Ascending aorta (tissue), 2 donors: ENCODE measurements at places on chromosomes 11 and 22. TPM values are rescaled to one million over a fixed set of nuclear protein-coding genes. Genes with fewer than 3 reads are reported as not detected.

DNA sequence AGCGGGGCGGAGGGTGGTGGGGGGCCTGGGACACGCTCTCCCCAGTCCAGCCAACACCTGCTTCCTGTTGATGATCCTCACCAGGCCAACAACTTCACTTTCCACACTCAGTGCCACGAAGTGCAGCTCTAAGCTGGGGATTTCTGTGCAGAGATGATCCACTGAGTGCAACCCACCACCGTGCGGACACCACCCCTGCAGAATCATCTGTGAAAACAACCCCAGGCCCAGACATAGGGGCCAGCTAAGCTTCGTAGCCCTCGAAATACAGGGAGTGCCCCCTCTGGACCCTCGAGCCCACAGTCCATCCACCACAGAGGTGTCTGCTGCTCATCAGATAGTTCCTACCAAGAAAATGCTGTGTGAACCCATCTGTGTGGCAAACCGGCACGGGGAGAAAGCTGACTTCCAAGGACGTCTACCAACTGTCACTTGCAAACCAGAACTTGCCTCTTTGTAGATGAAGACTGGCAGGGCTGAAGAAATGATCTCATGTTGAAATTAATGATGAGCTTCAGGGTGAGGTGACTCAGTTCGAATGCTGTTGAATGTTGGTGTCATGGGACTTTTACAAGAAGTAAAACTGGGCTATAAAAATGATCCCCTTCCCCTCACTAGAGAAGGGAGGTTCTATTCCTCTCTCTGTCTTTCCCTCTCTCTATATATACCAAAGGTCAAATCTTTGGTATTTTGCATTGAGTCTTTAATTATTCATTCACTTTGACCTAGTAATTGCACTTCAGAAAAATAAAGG lies 73.4 kb downstream of the MYEOV start:
- no peak overlapping the region for H3K4me3 ChIP-seq
- no peak overlapping the region for H3K27ac ChIP-seq
- no peaks in the 10 kb centered on the region for H3K36me3 ChIP-seq
- H3K27me3 ChIP-seq, result no peaks in the 10 kb centered on the region
- no peaks in the 10 kb centered on the region for H3K4me1 ChIP-seq
- no peak for DNase-seq

DNA sequence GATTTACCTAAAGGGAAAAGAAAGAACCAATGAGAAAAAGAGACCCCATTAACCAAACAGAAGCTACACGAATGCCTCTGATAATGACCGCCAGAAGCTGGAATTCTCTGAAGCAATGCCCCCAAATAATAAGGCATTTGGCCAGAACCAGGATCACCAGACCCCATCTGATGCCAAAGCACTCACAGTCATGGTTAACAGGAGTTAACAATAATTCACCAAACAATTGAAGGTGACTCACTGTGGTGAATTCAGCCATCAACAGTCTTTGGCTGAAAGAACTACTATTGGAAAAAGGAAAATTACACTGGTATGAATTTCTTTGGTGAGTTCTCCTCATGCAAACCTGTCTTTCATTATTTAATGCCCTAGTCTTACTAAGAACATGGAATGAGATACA lies 21.9 kb upstream of the NFRKB start:
- peaks cover 19% of the 10 kb centered on the region for H3K36me3 ChIP-seq
- no peak overlapping the region for H3K27ac ChIP-seq
- H3K4me1 ChIP-seq, result no peaks in the 10 kb centered on the region
- H3K4me3 ChIP-seq, result no peak overlapping the region
- no peak for DNase-seq
- H3K27me3 ChIP-seq, result no peaks in the 10 kb centered on the region

The VWA5A gene
- total RNA-seq, result 7.6 TPM

The CSF2RB gene
- total RNA-seq, result 6.0 TPM

The CHRNA10 gene
- not detected for total RNA-seq

GRCh38 chr22:27892064-27892463 lies 27.0 kb downstream of the PITPNB start:
- peak overlapping the region; percentile 81 for H3K27ac ChIP-seq
- no peak for DNase-seq
- peak overlapping the region; percentile 18 for H3K4me3 ChIP-seq
- peaks cover under 1% of the 10 kb centered on the region for H3K4me1 ChIP-seq
- H3K27me3 ChIP-seq, result no peaks in the 10 kb centered on the region

DNA sequence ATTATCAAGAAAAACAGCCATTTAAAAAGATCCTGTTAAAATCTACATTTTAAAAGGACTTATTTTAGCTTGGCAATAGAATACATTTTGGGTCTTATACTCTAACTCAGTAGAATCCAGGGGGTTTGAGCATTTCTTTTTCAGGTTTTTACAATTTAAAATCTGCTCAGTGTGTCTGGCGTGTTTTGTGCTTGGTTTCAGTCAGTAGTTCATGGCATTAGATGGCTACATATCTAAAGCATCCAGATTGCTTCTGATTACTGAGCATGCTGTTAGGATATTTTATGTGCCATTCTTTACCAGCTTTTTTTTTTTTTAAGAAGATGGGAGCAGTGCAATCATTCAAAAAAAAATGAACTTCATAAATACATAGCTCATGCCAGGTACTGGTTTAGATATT lies 566.1 kb upstream of the LARGE1 start:
- no peaks in the 10 kb centered on the region for H3K27me3 ChIP-seq
- H3K4me1 ChIP-seq, result no peaks in the 10 kb centered on the region
- no peaks in the 10 kb centered on the region for H3K36me3 ChIP-seq
- no peak overlapping the region for H3K27ac ChIP-seq
- DNase-seq, result no peak

The MRPL17 gene
- total RNA-seq, result 12.9 TPM

GRCh38 chr11:28536504-28537267 lies 428.5 kb downstream of the METTL15 start:
- no peak overlapping the region for H3K27ac ChIP-seq
- H3K4me1 ChIP-seq, result no peaks in the 10 kb centered on the region
- H3K4me3 ChIP-seq, result no peak overlapping the region
- H3K27me3 ChIP-seq, result no peaks in the 10 kb centered on the region

DNA sequence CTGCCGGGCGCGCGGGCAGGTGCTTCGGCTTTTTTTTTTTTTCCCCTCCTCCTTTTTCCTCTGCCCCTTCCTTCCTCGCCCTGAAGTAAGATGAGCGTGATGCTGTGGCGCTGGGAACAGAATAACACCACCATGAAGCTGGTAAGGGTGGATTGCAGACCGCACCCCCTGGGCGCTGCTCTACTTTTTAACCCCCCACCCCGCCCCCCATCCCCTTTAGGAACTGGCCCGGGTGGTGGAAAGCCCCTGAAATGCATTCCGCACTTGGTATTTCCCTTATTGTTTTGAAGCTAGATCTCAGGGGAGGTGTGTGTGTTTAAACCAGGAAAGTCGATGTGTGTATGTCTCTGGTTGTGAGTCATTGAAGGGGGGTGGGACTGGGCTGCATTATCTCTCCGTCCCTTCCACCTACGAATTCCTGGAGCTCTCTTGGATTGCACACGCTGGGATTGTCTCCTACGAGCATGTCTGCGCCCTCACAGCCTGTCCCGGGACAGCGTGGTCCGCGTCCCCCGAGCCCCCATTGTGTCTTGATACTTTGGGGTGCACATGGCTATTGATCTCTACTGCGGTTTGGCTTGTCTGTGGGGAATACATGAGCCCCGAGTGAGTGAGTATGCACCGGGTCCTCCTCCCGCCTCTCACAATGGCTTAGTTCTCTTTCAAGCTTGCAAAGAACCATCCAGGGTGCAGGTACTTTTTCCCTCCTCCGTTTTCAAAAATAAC lies 64.9 kb downstream of the NAV2 start:
- H3K36me3 ChIP-seq, result peaks cover 3% of the 10 kb centered on the region
- H3K27me3 ChIP-seq, result no peaks in the 10 kb centered on the region
- peaks cover 21% of the 10 kb centered on the region for H3K4me1 ChIP-seq
- DNase-seq, result no peak
- H3K4me3 ChIP-seq, result peak overlapping the region; percentile 52

The NOX4 gene
- total RNA-seq, result 125 TPM

- H3K4me3 ChIP-seq, result peak overlapping the region; percentile 65
- no peaks in the 10 kb centered on the region for H3K27me3 ChIP-seq
- H3K36me3 ChIP-seq, result no peaks in the 10 kb centered on the region
- DNase-seq, result peak; percentile 75
These were observed 509 bp upstream of the PRRG4 start for GRCh38 chr11:32829157-32829679.

DNA sequence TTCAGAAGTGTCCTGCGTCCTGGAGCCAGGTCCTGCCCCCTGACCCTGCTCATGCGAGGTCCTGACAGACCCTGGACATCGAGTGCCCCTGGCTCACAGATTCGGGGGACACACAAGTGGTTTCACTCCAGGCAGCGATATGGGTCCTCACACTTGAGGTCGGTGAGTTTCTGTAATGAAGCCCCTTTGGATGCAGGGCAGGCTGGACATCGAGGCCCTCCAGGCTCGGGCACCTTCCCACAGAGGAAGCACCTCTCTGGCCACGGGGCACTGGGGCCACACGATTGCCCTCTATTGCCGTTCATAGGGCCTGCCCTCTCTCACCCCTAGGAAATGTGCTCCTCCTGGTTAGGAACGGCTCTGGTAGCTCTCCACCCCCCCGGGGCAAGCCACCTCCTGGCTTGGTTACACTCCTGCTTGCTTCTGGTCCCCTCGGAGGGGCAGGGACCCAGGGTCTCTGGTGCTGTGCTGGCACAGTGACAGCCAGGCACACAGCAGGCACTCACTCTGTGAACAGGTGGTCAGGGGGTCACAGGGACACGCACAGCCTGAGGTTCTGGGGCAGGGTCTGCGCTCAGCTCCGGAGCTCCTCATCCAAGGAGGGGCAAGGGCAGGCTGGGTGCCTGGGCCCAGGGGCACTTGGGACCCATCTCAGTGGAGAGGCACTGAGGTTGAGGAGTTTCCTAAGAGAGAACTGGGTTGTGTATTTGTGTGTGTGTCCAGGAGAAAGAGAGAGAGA lies 907.7 kb downstream of the BRD1 start:
- H3K4me1 ChIP-seq, result no peaks in the 10 kb centered on the region
- H3K27ac ChIP-seq, result no peak overlapping the region
- no peaks in the 10 kb centered on the region for H3K27me3 ChIP-seq
- no peak overlapping the region for H3K4me3 ChIP-seq
- no peak for DNase-seq

- DNase-seq, result no peak
- H3K27me3 ChIP-seq, result no peaks in the 10 kb centered on the region
- H3K4me1 ChIP-seq, result no peaks in the 10 kb centered on the region
These were observed 313.0 kb downstream of the BRD1 start for GRCh38 chr22:49514641-49515040.

DNA sequence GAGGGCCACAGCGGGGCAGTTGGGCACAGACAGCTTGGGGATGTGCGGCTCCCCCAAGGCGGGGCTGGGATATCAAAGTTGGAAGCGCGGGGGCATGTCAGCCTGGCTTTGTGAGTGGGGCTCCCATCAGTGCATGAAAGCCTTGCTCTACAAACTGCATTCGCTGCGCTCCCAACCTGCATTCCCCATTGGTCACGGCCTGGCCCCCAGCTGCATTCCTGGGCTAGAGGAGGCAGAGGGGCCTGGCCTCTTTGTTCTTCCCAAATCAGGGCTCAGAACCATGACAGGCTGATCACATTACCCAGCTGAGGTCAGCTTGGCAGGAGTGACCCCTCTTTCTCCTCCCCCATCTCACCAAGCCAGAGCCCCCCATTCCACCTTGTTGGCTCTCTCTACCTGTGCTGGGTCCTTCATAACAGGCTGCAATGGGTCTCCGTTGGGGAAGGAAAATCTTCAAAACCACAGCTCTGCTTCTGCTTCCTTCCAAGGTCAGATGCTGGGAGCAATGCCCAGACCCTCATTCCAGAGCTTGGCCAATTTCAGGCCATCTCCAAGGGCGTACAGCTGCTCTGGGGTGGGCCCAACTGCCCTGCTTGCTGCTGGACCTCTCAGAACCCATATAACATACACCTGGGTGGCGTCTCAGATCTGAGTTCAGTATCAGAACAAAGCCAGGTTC lies 38.7 kb upstream of the CDON start:
- H3K4me1 ChIP-seq, result no peaks in the 10 kb centered on the region
- no peaks in the 10 kb centered on the region for H3K27me3 ChIP-seq
- no peak overlapping the region for H3K27ac ChIP-seq
- H3K36me3 ChIP-seq, result no peaks in the 10 kb centered on the region
- H3K4me3 ChIP-seq, result no peak overlapping the region
- no peak for DNase-seq

The TRIOBP gene
- 253 TPM for total RNA-seq

DNA sequence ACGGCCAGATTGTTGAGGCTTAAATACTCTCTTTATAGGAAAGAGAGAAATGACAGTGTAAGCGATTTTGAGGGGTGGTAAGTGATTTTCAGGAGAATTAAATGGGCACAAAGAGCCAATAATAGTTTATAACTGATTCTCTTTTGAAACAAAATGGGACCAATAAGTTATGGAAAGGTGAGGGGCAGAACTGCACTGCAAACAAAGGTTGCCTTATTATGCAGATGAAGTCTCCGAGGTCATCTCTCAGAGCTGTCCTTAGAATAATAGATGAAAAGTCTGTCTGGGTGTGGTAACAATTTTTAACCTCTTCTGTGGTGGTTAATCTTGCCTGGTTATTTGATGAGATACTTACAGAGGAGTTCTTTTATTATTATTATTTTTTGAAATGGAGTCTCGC lies 14.7 kb upstream of the CRTAM start:
- no peak for DNase-seq
- H3K27ac ChIP-seq, result no peak overlapping the region
- no peaks in the 10 kb centered on the region for H3K36me3 ChIP-seq
- no peaks in the 10 kb centered on the region for H3K27me3 ChIP-seq
- H3K4me1 ChIP-seq, result no peaks in the 10 kb centered on the region
- H3K4me3 ChIP-seq, result no peak overlapping the region

DNA sequence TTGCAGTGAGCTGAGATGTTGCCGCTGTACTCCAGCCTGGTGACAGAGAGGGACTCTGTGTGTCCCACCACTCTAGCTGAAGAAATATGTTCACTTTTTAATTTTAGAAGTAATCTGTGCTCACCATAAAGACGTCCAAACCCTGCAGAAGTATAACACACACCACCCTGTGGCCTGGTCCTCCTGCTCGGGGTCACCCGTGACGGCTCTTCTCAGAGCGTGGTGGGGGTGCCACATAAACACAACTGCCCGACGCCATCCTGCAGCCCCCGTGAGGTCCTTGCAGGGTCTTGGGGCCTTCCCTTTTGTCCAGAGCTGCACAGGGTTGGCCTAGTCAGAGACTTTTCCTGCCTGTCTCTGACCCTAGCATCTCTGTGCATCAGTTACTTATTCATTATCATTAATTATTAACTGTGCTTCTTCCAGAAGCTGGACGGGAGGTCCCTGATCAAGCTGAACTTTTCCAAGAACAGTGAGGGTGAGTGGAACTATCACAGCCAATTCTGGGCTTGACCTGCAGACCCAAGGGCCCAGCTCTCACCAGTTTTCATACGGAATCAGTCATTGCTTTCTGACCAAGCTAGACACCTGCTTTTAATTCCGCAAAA lies 8.9 kb downstream of the PPIL2 start:
- peaks cover 70% of the 10 kb centered on the region for H3K36me3 ChIP-seq
- H3K27me3 ChIP-seq, result no peaks in the 10 kb centered on the region
- no peak overlapping the region for H3K4me3 ChIP-seq
- H3K27ac ChIP-seq, result no peak overlapping the region

GRCh38 chr11:47523490-47524225 lies 29.3 kb downstream of the CELF1 start:
- no peaks in the 10 kb centered on the region for H3K27me3 ChIP-seq
- H3K36me3 ChIP-seq, result no peaks in the 10 kb centered on the region
- H3K4me1 ChIP-seq, result peaks cover 7% of the 10 kb centered on the region
- H3K27ac ChIP-seq, result peak overlapping the region; percentile 62
- peak; percentile 72 for DNase-seq

GRCh38 chr11:113967361-113967760 lies 7.5 kb upstream of the HTR3A start:
- DNase-seq, result no peak
- H3K27me3 ChIP-seq, result no peaks in the 10 kb centered on the region
- H3K4me3 ChIP-seq, result no peak overlapping the region
- H3K36me3 ChIP-seq, result no peaks in the 10 kb centered on the region
- no peak overlapping the region for H3K27ac ChIP-seq
